Right renal cortex interstitium (tissue), 3 donors: ENCODE measurements at places on chromosomes 3 and 15.

DNA sequence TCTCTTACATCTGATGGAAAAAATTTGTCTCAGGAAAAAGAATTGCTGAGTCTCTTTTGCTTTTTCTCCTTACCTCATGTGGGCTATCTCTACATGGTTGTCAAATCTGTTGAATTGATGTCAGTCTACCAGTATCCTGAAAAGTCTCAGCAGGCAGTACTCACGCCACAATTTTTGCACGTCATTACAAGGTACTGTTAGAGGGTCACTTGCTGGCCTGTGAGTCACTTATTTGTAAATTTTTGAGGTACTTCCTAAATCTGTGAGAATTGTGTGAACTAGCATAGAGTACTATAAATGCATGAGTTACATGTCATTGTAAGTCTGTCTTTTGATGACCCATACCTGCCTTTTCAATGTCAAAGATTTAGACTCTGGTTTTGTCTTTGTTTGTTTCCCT, 15.9 kb downstream of the HPS3 start:
- no peak for DNase-seq

- DNase-seq, result no peak
These were observed 4.0 kb downstream of the GCSAM start for GRCh38 chr3:112128843-112129727.

DNA sequence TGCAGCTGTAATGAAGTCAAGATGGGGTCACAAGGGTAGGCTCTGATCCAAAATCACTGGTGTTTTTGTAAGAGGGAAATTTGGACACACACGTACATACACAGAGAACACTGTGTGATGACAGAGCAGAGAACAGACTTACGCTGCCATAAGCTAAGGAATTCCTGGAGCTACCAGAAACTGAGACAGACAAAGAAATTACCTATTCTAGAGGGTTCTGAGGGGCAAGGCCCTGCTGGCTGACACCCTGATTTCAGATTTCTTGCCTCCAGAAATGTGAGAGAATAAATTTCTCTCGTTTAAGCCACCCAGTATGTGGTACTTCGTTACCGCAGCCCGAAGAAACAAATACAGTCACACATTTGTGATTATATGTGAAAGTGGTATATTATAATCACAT, 24.8 kb downstream of the CBLB start:
- no peak for DNase-seq

GRCh38 chr3:123719862-123720453, 135.1 kb upstream of the HACD2 start:
- no peak for DNase-seq

GRCh38 chr3:83224101-83224868, 1462.8 kb upstream of the GBE1 start:
- DNase-seq, result no peak

GRCh38 chr3:4982773-4983738, 3.8 kb downstream of the BHLHE40 start:
- no peak for DNase-seq

DNA sequence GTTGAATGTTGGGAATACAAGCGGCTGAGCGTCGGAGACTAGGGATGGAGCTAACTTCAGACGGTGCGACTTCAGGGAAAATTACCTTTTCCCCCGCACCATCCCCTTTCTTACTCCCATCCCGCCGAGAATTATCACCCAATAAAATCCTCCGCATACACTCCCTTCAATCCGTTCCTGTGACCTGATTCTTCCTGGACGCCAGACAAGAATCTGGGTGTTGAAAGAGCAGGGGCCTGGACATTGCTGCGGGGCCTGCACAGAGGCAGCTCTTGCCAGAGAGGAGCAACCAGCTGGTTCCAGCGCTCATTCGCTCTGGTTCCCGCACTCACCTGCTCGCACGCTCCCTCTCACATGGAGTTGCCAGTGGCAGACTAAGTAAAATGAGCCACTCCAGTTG, 241.9 kb downstream of the ALCAM start:
- no peak for DNase-seq

DNA sequence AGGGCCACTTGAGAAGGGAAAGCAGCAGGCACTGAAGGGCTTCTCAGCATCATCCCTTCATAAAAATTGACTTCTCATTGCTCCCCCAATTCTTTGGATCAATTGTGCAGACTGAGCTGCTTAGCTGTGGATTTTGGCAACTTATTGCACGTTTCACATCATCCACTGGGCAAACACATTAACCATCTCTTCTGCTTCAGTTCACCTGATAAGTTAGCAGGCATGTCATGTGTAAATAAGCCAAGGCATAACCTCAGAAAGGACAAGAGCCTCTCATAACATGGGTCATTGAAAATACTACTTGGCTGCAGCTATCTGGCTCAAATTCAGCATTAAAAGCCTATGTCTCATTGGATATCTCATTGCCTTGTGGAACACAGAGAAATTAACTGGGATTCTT, 366.5 kb downstream of the LRRC3B start:
- no peak for DNase-seq

GRCh38 chr15:40435023-40435709, 5.6 kb upstream of the BAHD1 start:
- DNase-seq, result no peak
